GM06990 (cell line): ENCODE measurements at places on chromosomes 11 and 22.
A peak's percentile ranks its signal among the peaks of the same experiment; 100 is the strongest.

GRCh38 chr11:63839508-63840355 lies 822 bp downstream of the MARK2 start:
- DNase-seq: peak; percentile 64

- no peak for DNase-seq
Observed at GRCh38 chr11:75240311-75241035, at the start of gene TPBGL. Gene TPBGL, plus strand, starts transcription at chr11:75240774. Its CDS starts 276 bp downstream, at chr11:75241050.

DNA sequence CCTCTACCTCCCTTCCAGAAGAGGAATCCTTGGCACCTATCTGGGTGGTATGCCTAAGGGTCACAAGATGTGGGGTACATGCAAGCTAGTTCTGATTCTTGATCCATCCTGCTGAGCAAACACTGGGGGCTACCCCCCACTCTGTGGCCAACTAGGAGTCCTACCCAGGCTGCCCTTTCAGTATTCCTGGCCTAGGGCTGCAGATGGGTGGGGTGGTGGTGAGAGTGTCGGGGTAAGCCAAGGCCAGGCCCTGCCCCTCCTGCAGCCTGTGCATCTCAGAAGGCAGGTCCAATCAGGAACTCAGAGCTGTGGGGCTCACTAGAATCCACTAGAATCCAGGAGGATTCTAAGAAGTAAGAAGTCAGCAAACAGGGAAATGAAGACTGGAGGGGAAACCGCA lies 10.9 kb downstream of the SSH3 start:
- no peak for DNase-seq

DNA sequence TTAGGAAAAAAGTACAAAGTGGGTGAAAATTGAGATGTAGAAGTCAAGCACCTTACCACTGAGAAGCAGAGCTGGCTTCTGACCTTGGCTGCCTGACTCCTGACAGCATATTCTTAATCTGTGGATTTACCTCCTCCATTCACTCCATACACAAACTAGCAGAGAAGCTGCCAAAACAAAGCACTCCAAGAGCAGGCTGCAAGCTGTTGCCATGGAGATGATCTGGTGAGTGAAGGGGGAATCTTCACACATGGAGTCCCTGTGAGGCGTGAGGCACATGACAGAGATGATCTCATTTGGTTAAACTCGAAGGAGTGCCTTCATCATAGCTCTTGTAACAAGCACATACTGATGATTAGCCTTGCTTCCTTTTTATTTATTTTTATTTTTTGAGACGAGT lies 16.1 kb downstream of the COMMD9 start:
- DNase-seq: no peak

GRCh38 chr11:110019675-110020074 lies 73.5 kb upstream of the ZC3H12C start:
- no peak for DNase-seq

GRCh38 chr11:64688534-64688982 lies 34.4 kb downstream of the NRXN2 start:
- DNase-seq: peak; percentile 83

DNA sequence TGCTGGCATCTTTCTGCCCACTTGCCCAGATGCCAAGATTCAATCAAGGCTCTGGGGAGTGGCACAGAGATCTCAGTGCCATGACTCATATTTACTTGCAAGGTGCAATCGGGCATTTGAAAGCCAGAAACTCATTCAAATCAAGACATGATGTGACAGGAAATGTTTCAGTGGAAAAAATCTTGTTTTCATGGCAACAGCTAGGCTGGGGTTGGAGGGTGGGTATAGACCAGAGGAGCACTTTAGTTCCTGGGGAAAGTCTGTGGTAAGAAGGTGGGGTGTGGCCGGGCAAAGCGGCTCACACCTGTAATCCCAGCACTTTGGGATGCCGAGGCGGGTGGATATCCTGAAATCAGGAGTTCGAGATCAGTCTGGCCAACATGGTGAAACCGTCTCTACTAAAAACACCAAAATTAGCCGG lies 1.2 kb downstream of the MAJIN start:
- DNase-seq: no peak

- DNase-seq: no peak
Observed at GRCh38 chr11:24142062-24142461, 354.8 kb upstream of the LUZP2 start.

DNA sequence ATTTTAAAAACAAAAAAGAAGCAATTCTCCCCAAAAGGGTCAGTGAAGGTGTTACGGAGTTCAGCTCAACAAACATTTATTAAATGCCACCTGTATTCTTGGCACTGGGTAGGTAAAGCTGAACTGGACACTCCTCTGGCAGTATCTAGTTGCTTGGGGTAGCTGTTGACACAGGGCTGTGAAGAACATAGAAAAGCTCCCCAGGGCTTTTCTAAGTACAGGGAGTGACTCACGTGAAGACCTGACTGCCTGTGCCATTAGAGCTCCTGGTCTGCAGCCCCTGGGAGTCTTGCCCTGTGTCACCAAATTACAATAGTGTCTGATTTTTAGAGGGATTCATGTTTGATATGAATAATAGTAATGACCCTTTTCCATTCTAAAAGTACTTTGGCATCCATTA lies 43.6 kb downstream of the COA4 start:
- DNase-seq: no peak

- DNase-seq: peak; percentile 23
Observed at GRCh38 chr11:121328967-121329679, 36.6 kb downstream of the SC5D start.

- no peak for DNase-seq
Observed at GRCh38 chr22:29443452-29443851, 5.1 kb downstream of the RFPL1 start.

DNA sequence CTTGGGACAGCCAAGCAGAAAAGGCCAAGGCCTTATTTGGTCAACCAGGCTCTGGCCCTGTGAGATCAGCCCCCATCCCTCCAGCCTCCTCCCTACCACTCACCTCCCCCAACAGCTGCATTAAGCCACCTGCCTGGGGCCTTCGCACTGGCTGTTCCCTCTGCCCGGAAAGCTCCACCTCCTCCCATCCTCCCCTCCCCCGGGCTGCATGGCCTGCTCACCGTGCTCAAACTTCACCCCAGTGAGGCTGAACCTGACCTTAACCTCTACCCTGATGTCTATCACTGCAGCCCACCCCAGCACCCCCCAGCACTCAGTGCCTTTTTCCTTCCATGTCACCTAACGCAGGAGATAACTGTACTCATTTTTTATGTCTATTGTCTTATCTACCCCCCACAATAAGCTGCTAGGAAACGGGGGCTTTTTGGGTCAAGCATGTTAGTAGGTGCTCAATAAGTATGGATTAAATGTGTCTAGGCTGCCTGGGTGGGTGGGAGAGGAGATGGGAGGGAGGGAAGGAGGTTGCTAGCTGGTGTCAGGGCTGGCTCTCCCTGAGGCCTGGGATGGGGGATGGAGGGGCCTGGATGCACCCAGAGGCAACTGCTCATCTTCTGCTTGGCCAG lies 912 bp downstream of the PTPRCAP start:
- peak; percentile 86 for DNase-seq

DNA sequence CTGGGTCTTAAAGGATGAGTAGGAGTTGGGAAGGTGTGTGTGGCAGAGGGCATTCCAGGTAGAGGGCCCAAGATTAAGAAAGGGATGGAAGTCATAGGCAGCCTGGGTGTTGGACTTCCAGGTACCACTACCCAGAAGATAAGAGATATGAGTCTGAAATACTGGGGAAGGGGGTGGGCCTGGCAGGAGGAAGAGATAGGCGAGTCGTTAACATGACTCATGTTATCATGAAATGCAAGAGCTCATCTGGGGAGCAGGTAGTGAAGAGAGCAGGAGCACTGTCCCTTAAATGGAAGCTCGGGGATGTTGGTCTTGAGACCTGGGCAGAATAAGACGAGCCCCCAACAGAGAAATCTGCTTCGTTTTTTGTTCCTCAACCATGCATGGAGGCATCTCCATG lies 10.2 kb downstream of the ZC3H7B start:
- DNase-seq: no peak

DNA sequence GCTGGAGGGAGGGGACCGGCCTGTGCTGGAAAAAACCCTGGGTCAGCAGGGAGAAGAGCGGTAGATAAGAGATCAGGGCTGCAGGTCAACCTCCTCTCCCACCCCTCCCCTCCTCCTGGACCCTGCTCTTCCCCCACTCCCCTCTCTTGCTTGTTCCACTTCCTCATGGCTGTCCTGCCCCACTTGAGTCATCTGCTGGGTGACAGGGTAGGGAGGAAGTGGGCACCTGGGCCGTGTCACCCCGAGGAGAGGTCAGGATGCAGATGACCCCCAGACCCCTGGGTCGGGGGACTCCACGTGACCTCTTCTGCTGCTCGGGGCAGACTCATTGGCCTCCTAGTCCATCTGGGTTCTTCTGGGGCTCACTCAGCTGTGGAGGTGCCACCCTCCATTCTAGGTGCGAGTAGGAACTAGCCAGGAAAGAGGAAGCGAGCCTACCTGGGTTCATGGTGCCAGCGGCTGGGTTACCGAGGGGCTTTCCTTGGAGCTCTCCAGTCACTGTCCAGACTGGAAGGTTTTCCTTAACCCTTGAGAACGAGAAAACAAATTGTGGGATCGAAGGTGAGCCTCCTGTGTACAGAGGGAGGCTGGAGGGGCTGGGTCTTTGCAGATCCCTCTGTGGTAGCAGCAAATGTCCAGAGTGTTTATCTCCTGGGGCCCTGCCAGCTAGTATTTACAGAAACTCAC lies 6.5 kb downstream of the APOL2 start:
- no peak for DNase-seq

- no peak for DNase-seq
Observed at GRCh38 chr22:44392446-44392921, 79.7 kb upstream of the SHISAL1 start.

GRCh38 chr22:20931126-20931654 lies 14.0 kb downstream of the CRKL start:
- DNase-seq: no peak

DNA sequence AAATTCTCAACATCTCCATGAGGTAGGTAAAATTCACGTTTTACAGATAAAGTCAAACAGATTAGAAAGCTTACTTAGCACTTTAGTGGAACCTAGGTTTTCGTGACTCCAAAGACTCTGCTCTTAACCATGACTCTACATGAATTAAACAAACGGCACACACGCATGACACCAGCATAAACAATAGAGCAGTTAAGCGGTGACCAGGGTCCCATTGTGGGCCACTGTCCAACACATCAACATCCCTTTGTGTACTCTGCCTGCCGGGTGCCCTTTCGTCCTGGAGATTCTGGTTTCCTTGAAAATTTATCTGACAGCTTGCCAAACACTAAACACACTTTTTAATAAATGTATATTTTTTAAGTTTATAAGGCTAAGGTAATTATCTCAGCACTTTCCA lies 941.7 kb downstream of the OPCML start:
- no peak for DNase-seq

GRCh38 chr11:41872426-41872825 lies 413.0 kb upstream of the LRRC4C start:
- no peak for DNase-seq

DNA sequence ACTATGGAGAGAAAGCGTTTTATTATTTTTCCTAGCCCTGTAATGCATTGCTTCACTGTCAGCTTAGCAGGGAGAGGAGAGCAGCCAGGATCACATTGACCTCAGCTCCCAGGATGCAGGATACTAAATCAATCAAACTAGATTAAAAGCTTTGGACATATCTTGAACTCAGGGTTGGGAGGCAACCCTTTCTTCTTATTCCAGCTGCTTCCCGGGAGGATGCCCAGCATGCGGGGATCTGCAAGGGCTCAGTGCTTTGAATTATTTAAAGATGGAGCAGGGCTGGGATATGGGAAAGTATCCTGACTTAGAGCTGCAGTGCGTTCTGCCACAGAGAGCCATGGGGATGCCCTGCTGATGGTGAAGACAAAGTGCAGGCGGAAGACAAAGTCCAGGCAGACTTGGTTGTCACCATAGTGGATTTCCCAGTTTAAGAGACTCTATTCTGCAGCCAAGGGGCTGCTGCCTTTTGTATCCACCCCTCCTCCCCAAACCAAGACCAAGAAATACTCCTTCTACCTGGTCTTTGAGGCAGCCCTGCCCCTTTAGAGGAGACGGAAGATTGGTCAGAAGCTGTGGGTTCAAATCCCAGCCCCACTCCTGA lies 1035.0 kb downstream of the TBC1D22A start:
- DNase-seq: no peak

DNA sequence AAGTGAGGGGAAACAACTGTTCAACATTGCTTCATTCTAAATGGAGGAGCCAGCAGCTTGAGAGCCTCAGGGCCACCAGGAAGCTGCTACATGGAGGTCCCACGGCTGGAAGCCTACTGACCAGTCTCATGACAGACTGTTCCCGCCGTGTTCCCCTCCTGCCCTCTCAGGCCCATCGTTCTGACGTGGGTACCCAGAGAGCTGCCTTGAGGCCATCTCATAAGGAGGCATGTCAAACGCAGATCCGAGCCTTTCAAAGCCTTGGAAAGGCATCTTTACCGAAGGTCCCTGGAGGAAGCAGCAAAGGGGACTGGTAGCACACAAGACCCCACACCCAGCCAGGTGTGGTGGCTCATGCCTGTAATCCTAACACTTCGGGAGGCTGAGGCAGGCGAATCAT lies 8.3 kb upstream of the ARHGEF17 start:
- no peak for DNase-seq

- no peak for DNase-seq
Observed at GRCh38 chr22:43851058-43851978, 11.0 kb downstream of the SULT4A1 start.

DNA sequence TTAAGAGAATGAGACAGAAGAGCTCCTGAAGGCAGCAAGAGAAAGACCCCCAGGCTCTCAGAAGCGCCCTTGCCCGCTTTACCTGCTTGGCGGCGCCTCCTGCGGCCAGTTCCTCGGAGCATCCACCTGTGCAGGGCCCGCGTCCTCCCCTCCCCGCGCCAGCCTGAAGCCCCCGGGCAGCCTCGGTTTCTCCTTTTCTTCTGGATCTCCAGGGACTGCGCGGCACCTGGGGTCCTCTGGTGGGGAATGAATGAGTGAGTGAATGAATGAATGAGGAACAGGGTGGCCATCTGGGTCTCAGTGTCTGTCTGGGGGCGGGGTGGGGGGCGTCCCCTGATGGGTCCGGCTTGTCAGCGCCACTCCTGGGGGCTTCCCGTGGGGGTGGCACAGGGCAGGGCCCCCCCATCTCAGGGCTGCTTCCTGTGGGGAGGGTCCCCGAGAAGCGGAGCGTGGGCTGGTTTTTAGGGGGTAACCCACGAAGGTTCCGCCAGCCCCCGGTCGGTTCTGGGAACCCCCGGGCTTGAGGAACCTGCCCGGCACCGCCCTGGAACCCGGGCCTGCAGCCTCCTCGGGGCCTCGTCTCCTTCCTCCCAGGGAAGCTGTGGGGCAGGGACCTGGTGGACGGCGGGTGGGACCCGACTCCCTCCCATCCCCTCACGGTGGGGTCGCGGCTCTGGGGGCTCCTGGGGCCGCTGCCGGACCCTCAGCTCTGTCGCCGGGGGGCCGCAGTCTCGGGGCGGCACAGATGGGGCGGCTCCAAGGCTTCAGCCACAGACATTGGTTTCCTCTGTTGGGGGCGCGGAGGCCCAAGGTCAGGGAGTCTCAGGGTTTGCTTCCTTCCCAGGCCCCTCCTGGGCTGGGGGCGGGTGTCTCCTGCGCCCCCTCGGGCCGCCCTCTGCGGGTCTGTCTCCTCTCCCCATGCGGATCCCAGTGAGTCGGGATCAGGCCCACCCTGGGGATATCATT lies 8.3 kb upstream of the KRTAP5-7 start:
- DNase-seq: no peak

DNA sequence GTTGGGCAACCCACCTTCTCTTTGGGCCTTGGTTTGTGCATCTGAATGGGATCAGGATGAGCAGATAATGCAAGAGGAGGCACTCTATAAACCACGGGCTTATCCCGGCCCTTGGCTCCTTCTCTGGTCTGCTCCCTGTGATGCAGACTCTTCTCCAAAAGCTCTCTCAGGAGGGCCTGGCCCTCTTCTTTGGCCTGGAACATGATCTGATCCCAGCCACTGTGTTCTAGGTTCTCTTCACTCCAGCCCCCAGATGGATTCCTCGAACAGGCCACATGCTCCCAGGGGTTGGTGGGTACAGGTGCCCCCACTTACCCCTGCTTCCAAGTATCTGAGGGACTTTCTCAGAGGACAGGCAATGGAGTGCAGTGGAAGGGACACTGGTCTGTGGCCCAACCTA lies 8.7 kb upstream of the UCP3 start:
- DNase-seq: no peak
